CD4-positive, alpha-beta memory T cell (primary cell): ENCODE measurements at places on chromosomes 7 and 10.
A peak's percentile ranks its signal among the peaks of the same experiment; 100 is the strongest.

DNA sequence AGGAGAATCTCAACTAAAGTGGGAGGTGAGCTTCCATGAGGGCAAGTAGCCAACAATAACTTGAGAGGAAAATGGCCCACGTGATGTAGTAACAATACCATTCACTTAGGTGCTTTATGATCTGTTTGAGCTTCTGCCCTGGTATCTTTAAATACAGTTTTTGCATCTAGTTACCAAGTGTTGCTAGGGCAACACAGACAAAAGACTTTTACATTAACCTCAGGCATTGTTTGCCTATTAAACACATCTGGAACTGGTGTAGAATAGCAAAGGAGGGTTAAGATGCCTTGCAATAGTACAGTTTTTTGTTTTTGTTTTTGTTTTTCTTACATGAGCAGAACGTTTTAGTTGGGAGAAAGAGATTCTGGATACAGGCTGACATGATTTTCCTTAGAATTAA lies 97.7 kb upstream of the MTPN start:
- DNase-seq: no peak

GRCh38 chr7:158750702-158751101 lies 46.1 kb upstream of the NCAPG2 start:
- DNase-seq: no peak

GRCh38 chr7:130894909-130895750 lies 161.1 kb upstream of the KLF14 start:
- no peak for DNase-seq

DNA sequence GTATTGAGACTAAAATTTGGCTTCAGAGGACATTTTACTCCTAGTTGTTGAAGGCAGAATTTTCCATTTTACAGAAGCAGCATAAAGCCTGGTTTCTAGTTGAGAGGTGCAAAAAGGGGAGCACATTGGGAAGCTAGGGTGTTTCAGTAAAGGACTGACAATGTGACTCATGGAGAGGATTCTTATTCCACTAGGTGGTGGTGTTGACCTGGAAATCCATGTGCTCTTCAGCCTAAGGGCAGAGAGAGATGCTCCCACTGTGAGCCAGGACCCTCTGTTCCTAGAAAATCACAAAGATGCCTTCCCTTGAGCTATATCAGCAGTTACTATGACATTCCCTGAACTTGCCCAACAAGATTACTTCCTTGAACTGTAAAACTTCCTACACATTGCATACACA lies 687.8 kb downstream of the IPMK start:
- no peak for DNase-seq

GRCh38 chr7:74032191-74032490 lies 4.2 kb downstream of the ELN start:
- no peak for DNase-seq

DNA sequence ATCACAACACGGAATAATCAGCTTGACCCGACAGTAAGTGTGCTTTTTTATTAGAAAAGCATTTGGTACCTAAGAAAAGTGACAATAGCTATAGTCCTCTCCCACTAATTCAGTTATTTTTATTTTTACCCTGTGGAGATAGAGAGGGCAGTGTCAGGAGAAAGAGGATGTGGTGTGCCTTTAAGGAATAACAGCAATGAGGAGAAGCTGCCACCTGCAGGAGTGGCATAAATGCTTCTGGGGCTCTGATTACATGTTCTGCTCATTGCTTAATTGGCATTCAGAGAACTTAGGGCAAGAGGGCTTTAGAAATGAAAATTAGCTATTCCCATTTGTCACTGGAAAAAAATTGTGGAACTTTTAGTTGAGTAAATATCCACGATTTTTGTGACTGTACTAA lies 60.1 kb downstream of the DENND11 start:
- no peak for DNase-seq

DNA sequence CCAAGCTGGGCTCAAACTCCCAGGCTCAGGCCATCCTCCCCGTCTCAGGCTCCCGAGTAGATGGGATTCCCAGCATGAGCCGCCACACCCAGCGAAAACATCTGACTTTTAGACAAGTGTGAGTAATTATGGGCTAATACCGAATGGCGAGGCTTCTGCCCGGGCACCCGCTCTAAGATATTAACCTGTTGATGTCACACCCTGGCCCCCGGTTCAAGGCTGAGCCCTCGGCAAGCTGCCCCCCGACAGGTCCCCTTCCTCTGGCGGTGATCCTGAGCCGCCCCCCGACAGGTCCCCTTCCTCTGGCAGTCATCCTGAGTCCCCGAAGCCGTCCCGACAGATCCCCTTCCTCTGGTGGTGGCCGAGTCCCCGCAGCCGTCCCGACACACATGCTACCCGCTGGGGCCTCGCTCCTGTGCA lies 5.2 kb downstream of the PSMG3 start:
- no peak for DNase-seq

DNA sequence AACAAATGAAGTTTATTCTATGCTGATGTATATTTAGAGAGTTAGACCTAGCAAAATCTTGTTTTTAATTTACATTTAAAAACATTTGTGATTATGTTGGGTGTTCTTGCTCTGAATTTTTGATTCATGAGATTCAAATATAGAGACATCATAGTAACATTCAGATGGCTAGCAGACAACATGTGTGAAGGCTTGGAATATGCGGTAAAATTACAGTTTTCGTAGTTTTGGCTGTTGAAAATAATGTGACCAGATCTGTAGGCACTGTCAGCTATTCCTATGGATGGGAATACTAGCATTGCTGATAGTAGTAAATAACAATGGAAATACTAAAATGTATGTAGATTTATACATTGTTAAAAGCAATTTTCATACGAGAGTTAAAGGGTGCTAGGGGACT lies 131.9 kb downstream of the KAT6B start:
- no peak for DNase-seq

DNA sequence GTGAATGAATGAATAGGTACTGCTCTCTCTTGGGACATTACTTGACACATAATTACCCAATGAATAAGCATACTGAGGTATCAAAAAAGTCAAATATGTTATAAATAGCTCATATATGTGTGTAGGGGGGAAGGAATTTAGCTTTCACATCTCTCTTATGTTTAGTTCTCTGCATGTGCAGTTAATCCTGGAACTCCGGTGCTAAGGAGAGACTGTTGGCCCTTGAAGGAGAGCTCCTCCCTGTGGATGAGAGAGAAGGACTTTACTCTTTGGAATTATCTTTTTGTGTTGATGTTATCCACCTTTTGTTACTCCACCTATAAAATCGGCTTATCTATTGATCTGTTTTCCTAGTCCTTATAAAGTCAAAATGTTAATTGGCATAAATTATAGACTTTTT lies 1.2 kb downstream of the CFTR start:
- no peak for DNase-seq

GRCh38 chr10:97861097-97861750 lies 11.6 kb downstream of the GOLGA7B start:
- no peak for DNase-seq

DNA sequence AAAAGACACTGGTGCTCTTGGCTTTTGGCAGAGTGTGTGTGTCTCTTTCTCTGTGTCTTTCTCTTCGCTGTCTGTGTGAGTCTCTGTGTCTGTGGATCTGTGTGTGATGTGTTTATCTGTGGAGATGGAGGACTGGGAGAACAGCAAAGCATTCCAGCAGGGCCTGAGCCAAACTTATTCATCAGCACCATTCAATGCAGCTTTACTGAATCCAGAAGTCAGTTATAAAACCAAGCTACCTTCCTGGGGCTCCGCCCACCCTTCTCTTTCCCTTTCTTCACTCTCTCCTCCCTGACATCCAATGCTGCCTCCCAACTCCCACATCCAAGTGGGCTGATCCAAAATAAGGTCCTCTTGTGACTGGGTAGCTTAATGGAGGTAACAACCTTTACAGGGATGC lies 3.9 kb downstream of the SGMS1 start:
- DNase-seq: no peak

GRCh38 chr7:149729983-149730801 lies 43.2 kb downstream of the ZNF467 start:
- no peak for DNase-seq

DNA sequence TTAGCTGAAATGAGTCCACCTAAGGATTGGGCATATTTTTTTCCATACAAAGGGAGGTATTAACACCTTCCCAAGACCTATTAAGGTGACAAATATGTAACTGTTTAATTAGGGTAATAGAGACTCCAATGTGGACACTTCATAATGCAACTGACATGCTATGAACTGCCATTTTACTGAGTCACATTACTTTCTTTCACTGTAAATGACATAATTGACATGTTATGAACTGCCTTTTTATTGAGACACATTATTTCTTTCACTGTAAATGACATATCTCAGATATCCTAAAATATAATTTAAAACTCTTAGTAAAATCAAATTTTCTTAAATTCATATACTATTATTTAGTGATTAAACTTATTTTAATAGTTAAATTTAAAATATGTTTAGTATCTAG lies 528.8 kb upstream of the PCDH15 start:
- DNase-seq: no peak

DNA sequence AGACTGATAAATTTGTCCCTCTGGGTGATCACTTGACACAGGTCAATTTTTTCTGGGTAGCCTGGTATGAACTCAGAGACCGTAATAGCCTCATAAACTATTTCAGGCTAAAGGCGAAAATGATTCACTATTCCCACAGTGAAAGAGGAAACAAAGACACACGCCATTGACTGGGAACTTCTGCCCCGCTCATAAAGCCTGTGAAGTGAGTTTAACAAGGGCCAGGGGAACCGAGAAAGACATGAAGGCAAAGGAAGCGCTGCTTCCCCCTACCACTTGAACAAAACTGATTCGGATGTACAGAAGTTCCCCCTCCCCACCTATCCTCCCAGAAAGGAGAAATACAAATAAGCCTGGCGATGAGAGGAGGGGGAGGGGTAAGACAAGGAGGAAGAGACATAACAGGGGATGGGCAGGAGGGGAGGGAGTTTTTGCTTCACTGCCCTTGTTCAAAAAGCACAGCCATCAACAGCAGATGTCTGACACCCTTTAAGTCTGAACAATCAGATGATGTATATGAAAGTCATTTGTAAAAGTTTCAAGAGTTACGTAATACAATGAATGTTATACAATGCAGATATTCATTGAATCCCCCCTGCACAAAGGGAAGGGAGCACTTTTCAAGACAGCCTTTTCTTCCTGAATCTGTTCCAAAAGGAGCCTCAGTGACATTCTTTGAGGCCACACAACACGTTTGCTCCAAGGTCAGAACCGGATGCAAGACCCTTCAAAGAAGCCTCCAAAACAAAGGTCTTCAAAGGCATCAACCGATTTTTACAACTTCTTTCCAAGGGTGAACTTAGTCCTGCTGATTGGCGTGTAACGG lies 734 bp downstream of the ABCB4 start:
- DNase-seq: no peak

DNA sequence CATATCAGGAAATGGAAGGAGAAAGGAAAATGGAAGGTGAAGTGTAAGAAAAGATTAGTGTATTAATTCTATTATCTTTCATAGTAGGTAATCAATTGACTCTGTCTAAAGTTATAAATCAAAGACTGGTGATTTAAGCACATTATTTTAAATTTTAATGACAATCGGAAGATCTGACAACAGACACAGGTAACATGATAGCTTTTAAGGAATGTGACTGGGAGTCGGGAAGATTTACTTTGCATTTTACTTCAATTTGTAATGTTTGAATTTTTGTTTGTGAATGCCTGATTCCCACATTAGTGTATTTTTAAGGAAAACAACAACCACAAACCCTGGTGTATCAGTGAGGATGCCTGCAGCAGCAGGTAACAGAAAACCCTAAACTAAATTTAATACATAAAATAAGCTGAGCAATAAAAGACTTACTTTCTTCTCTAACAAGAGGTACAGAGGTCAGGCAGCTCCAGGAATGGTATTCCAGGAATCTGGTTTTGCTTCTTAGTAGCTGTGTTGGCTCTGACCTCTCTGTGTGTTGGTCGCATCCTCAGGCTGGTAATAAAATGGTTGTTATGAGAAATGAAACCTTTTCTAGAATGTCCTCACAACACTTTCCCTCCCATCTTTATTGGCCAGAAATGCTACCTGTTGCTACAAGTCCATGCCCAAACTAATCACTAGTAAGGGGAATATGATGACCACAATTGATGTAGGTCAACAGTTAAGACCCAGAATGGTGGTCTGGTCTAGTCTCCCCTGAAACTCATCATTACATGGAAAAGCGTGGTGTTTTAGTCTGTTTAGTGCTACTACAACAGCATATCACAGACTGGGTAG lies 12.2 kb downstream of the DNAJB9 start:
- no peak for DNase-seq

DNA sequence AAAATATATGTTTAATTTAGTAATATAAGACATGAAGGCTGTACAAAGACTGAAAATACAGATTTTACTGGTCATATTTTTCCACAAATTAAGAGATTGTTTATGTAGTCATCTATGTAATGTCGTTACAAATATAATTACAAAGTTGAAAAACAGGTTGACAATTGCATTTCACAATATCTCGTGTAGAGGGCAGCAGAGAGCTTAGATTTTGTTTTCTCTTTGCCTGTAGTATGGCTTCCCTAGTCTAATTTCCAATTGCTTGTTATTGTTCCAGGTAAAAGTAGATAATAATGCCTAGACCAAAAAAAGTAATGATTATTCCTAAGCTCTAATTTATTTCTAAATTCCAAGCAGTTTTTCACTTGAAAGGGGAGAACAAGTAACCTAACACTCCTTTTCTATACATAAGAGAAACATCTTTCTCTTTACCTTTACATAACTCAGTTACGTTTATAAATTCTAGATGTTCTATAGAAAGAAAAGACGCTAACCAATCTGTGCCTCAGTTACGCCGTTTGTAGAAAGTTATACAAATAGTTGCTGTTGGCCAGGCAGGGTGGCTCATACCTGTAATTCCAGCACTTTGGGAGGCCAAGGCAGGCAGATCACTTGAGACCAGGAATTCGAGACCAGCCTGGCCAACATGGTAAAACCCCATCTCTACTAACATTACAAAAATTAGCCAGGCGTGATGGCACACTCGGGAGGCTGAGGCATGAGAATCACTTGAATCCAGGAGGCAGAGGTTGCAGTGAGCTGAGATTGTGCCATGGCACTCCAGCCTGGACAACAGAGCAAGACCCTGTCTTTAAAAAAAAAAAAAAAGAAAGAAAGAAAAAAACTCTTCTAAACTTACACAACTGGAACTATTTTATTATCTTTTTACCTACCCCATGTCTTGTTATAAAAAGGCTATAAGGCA lies 30.0 kb downstream of the NET1 start:
- DNase-seq: peak; percentile 50

DNA sequence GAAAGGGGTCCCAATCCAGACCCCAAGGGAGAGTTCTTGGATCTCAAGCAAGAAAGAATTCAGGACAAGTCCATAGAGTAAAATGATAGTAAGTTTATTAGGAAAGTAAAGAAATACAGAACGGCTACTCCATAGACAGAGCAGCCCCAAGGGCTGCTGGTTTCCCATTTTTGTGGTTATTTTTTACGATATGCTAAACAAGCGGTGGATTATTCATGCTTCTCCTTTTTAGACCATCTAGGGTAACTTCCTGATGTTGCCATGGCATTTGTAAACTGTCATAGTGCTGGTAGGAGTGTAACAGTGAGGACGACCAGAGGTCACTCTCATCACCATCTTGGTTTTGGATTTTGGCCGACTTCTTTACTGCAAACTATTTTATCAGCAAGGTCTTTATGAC lies 1033.4 kb downstream of the SORCS3 start:
- DNase-seq: no peak

- DNase-seq: no peak
Observed at GRCh38 chr10:21637795-21638194, 103.8 kb downstream of the MLLT10 start.

- DNase-seq: no peak
Observed at GRCh38 chr7:2460641-2461040, 15.6 kb downstream of the GRIFIN start.

- DNase-seq: no peak
Observed at GRCh38 chr10:129033340-129033739, 433.7 kb upstream of the MGMT start.

- DNase-seq: peak; percentile 11
Observed at GRCh38 chr10:59808896-59809643, 55.8 kb upstream of the MRLN start.

- DNase-seq: no peak
Observed at GRCh38 chr7:111525100-111525499, 37.2 kb downstream of the IMMP2L start.
